ENCODE measurements at places on chromosomes 4 and X.

DNA sequence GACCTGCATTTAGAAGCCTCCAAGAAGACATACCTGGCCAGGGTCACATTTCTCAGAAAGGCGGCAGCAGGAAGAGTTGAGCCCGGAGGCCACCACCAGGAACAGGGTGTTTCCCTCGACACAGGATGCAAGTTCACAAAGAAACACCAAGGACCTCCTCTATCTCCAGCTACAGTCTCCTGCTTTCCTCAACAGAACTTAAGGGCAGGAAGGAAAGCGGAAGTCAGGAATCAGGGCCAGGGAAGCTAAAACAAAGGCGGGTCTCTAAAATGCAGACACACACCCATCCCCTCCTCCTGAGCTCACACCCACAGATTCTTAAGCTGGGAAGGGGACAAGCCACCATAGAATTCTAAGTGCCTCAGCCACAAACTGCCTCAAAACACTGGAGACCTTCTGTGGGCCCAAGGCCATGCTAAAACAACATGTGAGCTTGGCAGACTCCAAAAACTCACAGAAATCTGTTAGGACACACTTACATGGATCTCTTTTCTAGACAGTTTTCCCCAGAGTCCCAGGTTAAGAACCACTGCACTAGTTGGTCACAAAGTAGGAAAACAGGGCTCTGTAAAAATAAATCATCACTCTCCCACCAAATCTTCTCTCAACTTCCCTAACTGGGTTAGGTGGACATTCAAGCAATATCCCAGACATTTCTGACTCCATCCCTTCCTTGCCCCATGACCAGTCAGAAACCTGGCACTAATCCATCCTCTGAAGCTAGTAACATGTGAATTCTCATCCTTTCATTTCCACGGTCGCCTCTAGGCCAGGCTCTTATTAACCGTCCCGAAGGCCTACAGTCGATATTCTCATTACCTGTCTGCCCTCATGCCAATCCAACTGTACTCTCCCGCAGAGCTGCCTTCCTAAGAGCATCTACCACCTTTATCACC lies 163.2 kb downstream of the APBB2 start:
- DNase-seq = no peak

- no peak for DNase-seq
Observed at GRCh38 chr4:101205916-101206315, 141.4 kb downstream of the PPP3CA start.

DNA sequence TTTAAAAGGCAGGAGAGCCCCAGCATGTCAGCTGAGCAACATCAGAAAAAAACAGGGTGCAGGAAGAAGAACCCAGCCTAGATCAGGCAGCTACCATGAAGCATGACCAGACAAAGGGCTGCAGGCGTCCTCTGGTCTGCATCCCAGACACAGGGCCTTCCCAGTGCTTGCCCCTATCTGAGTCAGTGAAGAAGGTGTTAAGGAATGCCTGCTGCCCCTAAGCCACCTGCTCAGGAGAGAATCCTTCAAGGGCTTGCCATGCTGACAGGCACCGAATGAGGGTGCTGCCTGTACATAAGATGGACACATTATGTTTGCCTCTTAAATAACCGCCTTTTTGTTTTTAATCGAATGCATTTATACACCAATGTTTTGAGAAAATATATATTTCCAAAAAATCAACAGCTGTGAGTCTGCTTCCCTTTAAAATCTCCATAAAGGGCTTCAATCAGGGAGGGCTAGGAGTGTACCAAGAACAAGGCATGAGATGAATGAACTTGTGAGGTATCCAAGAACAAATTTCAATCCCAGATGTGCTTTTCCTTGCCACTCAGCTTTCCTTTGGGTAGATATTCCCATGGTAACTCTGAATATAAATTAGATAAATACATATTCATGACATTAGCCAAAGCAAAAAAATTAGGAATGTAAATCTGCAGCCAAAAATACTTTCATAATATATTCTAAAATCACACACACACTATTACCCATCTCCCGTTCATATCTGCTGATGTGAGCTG lies 85.1 kb downstream of the SLC9A7 start:
- no peak for DNase-seq

- DNase-seq = no peak
Observed at GRCh38 chr4:184850431-184851199, 24.8 kb upstream of the ACSL1 start.

- DNase-seq = no peak
Observed at GRCh38 chrX:154822029-154822428, 12.4 kb downstream of the SMIM9 start.

DNA sequence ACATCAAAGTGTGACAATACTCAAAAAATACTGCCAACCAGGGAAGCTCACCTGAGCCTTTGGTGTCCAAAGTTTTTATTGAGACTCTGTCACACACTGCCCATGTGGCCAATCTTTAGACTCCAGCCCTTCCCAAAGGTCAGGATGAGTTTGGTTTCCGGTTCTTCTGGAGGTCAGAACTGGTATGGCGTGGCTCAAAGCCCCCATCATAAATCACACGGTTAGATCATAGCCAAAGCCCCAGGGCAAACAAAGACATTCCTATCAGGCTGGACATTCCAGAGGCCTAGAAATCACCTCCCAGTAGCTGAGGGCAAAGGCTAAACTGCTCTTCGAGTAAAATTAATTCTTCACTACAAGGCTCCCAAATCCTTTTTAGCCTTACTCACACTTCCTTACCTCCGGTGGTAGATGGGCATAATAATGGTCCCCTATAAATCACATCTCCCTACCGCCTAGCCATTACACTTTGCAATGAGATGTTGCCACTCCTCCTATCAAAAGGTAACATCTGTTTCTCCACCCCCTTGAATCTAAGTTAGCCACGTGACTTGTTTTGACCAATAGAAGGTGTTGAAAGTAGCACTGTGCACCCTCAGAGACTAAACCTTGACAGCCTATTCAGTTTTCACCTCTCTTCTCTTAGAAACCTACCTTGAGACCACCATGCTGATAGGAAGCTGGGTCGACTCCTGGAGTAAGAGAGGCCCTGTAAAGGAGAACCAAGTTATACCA lies 137.8 kb upstream of the DUSP21 start:
- DNase-seq = no peak

DNA sequence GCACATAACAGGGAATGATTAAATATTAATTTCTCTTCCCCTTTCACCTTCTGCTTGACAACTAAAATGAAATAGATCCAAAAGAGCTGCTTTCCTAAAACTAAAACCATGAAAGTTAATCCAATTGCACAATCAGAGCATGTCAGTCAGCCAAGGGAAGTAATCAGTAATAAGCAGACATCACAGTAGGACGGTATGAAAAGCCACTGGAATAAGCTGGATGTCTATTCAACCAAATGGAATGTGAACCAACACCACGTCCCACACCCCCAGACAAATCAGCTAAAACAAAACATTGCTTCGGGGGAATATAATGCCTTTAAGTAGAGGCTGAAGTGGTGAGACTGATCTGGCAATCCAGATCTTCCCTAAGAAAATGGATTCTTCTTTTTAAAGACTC lies 859.4 kb upstream of the FTHL17 start:
- no peak for DNase-seq

DNA sequence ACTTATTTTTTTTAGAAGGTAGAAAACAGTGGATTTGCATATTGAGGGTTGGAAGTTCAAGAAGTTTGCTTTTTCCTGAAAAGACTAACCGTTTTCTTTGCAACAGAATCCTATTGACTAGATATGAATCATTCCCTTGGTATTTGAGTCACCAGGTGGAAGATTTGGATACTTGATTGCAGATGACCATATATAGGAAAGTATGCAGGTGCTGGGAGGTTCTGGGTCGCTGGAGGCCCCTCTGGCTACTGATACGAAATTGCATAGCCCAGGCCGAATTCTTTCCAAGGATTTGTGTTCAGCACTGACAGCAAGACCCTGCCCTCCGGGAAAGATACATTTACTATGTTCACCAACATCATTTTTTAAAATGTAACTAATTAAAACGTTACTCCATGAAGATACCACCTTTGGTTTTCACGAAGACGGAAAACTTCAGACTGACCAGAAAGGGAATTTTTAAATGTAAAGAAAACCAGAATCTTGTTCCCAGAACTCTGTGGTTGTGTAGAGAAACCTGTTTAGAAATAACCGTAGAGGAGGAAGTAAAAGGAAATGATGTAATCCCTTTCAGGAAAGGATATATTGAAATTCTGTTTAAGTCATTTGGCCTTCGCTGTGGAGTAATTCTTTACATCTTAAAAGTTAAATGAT lies 946 bp downstream of the ANXA3 start:
- no peak for DNase-seq

GRCh38 chrX:35076061-35076460 lies 133.5 kb downstream of the FAM47B start:
- no peak for DNase-seq

- DNase-seq = no peak
Observed at GRCh38 chr4:147638942-147639341, 21.7 kb downstream of the TMEM184C start.

DNA sequence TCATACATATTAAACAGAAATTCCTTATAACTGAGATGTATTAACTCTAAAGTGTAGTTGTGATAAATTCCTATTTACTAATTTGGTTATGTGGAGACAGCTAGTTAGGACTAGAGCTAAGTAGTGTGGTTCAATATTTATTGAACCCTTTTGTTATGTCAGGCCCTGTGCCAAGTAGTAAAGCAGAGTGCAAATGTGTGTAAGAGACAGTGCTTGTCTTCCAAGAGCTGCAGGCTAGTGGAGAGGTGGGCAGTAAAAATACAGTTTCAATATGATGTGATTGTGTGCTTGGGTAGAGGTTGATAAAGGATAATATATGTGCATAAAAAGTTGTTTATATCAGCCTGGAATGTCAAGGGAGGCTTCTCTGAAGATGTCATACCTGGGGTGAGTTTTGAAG lies 80.0 kb downstream of the TBC1D19 start:
- no peak for DNase-seq

DNA sequence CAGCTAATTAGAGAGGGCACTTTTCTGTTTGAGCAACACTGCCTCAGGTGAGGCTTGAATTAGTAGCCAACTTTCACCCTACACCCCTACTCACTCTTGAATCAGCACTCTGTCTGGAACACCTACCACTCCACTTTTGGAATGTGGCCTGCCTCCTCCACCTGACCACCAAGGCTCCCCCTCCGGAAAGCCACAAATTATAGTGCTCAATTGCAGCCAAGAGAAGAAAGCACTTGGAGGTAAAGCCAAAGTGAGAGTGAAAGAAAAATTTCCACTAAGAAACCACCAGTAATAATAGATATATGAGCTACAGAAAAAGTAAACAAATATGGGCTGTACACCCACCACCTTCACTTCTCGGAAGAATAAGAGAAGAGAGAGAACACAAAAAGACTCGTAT lies 41.1 kb downstream of the PPP3CA start:
- DNase-seq = no peak

DNA sequence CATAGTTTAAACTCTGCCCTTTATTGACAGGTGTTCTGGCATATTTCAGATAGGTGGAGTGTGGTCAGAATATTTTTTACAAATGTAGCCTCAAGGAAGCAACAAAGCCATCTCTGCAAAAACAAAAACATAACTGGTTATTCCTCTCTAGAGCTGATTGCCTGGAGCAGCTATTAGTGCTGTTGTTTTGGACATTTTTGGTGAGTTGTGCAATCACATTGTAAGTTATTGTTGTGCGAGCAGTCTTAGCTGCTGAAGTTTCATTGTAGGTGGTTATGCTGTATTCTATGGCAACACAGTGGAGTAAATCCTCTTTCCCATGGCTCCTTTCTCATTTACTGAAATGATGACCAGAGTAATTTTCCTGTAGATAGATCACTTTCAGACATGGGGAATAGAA lies 1413.0 kb downstream of the PCDH7 start:
- no peak for DNase-seq

GRCh38 chrX:133783274-133783673 lies 202.1 kb downstream of the GPC3 start:
- no peak for DNase-seq

Data from muscle of arm (tissue), 14 donors.